ENCODE measurements at places on chromosomes 7 and 10. TPM values are rescaled to one million over a fixed set of nuclear protein-coding genes. Genes with fewer than 3 reads are reported as not detected.

DNA sequence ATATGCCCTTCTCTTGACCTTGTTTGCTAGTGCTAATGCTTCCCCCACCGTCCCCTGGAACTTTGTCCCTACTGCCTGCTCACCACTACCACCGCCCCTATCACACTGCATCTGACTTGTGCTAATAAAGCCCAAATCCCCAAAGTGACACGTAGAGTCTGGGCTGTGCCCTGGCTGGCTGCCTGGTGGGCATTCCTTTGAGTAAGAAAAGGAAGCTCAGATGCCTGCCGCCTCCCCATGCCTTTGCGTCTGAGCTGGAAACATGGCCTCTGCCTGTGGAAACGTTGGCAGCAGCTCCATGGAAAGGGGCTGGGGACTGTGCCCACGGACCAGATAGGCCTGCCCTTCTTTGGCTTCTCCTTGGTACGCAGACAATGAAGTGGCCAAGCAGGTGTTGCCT lies 138.3 kb downstream of the CYP26A1 start:
- DNase-seq, result no peak

- peak; percentile 83 for DNase-seq
Measured at GRCh38 chr7:17521437-17521836, 223.0 kb downstream of the AHR start.

DNA sequence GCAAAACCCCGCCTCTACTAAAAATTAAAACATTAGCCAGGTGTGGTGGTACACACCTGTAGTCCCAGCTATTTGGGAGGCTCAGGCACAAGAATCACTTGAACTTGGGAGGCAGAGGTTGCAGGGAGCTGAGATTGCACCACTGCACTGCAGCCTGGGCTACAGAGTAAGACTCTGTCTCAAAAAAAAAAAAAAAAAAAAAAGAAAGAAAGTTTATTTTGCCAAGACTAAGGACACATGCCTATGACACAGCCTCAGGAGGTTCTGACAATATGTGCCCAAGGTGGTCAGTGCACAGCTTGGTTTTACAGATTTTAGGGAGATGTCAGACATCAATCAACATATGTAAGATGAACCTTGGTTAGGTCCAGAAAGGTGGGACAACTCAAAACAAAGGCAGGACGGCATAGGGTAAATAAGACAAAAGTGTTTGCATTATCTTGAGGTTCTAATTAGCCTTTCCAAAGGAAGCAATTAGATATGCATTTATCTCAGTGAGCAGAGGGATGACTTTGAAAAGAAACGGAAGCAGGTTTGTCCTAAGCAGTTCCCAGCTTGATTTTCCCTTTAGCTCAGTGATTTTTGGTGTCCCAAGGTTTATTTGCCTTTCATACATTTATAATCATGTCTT lies 20.7 kb upstream of the OTUD1 start:
- DNase-seq, result no peak

GRCh38 chr7:107876916-107877315 lies 14.1 kb upstream of the DLD start:
- DNase-seq, result no peak

GRCh38 chr10:132951926-132952325 lies 9.6 kb upstream of the CFAP46 start:
- no peak for DNase-seq

GRCh38 chr7:33597181-33597580 lies 308.2 kb upstream of the BMPER start:
- DNase-seq, result no peak

DNA sequence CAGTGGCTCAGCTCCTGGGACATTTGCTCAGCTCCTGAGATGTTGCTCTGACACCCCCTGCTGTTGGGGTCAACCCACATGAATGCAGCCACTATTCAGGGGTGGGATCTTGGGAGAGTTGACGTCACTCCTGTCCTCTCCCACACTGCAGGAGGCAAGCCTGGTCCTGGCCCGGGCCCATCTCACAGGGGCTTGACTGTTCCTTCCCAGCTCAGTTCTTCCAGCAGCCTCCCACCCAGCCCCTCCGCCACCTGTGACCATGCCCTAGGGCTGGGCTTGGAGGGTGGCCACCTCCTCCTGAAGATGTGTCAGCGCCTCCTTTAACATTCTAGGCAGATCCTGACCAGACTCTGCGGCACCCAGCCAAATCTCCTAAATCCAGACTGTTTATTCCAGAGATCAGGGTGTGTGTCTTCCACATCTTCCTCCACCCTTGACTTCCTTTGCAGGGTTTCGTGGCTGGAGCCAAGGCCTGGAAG lies 19.1 kb upstream of the OPALIN start:
- peak; percentile 61 for DNase-seq

GRCh38 chr7:110264288-110264687 lies 826.6 kb upstream of the LRRN3 start:
- DNase-seq, result no peak

- DNase-seq, result no peak
Measured at GRCh38 chr7:19530261-19530660, 178.6 kb downstream of the POLR1F start.

DNA sequence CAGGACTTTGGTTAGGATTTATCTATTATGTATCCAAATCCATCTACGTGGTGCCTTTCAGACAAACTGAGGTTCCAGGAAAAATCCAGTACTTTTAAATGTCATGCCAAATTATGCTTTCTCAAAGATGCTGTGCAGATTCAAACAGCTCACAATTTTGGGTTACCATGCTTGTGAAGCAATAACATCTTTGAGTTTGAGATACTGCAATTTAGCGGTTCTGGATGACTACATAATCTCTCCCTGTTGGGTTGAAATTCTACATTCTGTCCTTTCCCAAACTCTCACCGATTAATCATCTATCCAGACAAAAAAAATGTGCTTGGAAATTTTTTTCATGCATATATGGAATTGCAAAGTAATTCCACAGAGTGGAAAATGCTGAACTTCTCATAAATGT lies 3.5 kb downstream of the RHOBTB1 start:
- DNase-seq, result no peak

DNA sequence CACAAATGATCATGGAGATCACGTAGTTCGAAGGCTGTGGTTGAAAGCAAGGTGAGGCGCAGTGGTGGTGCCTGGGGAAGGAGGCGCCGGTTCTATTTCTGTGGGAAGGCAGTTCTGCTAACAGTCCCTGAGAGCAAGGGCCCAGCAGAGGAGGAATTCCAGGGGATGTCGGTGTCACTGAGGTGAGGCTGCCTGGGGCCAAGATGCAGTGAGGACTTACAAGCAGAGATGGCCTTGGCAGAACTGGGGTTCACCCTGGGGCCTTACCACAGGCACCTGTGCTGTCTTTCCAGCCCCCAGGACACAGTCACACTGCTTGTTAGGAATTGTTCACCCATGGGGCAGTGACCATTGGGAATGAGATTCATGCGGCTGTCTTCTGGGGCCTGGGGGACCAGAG lies 26.7 kb downstream of the GBX1 start:
- DNase-seq, result no peak

DNA sequence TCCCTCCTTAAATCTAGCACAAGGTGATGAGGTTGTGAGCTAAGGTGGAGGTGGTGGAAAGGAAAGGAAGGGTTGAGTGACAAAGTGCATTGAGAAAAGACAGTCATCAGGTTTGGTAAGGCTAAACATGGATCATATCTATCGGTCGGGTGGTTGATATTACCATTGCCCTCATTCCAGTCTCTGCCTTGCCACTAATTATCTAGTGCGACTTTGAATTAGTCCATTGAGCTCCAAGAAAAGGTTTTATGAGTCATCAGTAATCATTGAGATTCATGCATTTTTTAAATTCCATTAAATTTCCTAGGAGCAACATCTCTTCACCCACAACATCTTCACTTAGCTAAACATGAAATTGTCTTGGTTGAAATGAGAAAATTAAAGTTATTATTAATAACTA lies 68.9 kb upstream of the FRMD4A start:
- DNase-seq, result no peak

GRCh38 chr10:106897719-106898118 lies 266.8 kb downstream of the SORCS1 start:
- no peak for DNase-seq

DNA sequence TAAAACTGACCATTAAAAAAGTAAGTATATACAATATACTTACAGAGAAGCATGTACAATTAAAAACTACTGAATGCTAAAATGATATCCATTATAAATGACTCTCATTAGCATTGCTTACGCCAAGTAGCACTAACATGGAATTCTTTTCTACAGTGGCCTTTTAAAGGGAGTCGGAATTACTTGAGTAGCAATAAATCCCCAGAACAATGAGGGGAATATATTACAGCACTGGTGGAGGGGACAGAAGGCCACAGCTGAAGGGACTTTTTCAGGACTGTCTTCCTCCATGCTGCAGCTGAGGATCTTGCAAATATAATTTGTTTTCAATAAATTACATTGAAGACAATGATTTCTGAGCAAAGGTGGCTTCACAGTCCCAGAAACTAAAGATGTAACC lies 97.0 kb downstream of the ALOX5 start:
- no peak for DNase-seq

DNA sequence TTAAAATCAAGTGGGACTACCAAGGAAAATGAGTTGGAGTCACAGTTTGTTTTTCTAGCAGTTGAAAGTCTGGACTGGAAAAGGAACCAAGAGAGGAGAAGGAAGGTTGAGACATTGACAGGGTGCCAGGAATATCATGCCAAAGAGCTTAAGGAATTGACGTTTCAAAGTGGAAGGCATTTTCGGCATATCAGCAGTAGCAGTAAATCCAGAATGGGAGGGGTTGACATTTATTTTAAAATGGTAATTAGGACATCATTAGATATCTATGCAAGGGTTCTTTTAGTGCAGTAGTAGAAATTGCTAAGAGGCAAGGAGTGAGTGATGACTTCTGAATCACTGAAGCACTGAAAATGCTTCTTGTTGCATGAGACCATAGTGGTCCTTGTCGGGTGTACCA lies 335.9 kb upstream of the PLXDC2 start:
- DNase-seq, result no peak

UTF1 gene
- not detected for total RNA-seq

SAMD9L gene
- total RNA-seq, result 2.4 TPM

LAMB1 gene
- 53.6 TPM for total RNA-seq

OR6V1 gene
- not detected for total RNA-seq

PTN gene
- total RNA-seq, result 0.23 TPM

All from HT1080 (cell line).